ENCODE measurements at places on chromosomes 12 and 14.
A peak's percentile ranks its signal among the peaks of the same experiment; 100 is the strongest.

DNA sequence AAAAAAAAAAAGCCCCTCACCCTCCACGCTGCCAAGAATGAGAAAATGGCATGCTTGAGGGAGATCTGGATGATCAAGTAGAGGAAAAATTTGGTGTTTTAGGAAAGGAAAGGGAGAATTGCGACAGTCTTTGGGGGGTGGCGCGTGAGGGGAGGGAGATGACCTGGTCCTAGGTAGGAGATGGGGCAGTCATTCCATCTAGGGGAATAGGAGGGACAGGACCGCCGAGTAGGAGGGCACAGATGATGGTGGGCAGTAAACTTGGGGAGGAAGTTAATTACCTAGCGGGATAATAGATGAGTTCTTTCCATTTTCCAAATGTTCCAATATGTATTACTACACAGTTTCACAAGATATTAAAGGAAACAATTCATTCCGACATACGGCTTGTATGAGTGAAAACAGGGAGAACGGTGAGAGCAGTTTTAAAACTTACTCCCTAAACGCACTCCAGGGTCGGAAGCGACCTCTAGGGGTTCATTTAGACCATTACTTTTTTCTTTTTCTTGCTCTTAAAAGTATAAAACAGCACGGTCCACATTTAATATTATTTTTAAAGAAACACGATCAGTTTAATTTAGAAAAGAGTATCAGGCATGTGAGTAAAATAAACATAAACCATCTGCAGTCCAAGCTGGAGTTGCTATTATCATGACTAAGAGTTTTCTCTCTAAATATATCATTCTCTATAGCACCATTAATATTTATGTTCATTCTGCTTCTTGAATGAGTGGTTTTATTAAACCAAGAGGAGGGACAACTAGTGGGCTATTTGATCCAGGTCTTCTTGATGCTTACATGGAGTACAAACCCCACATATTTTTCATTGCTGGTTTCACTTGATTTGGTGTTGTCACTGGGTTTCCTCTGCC lies 3.0 kb upstream of the FNTB start:
- peak; percentile 70 for DNase-seq

DNA sequence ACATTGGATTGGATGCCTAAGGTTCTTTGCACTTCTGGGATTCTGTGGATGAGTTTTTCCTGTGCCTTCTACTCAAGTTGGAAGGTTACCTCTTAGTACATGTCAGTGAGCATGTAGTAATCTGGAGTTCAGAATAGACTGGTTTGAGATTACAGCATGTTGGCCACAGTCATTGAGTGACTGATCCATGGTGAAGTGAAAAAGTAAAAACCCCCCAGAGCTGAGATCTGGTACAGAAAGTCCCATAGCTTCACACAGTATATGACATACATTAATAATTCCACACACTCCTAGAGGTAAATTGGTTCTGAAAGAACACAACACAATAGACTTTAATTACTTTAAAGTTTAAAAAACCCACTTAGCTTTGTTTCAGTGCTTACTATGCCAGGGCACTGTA lies 11.9 kb upstream of the CCND2 start:
- no peak for DNase-seq

DNA sequence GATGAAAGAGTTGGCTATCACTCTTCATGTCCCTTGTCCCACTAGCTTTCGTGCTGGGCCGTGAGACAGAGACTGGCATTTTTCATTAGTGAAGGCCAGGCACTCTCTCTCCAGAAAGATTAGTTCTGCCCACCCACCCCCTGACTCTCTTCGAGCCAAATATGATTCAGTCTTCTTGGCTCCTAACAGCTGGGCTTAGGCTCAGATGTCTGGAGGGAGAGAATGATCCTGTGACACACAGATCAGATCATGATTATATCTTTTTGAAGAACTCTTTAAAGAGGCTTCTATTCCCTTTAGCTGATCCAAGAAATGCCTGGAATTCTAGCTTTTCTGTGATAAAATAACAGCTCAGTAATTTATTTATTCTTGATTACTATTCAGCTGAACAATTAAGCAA lies 5.2 kb upstream of the GNG2 start:
- no peak for DNase-seq

DNA sequence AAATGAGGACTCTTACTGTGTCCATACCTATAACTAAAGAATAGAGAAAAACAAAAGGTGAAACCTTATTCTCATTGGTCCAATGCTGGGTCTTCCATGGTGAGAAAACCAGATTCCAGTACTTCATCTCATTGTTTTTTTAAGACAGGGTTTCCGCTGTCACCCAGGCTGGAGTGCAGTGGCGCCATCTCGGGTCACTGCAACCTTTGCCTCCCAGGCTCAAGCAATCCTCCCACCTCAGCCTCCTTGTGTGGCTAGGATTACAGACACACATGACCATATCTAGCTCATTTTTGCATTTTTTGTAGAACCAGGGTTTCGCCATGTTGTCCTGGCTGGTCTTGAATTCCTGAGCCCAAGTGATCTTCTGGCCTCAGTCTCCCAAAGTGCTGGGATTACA lies 13.3 kb downstream of the RBM23 start:
- no peak for DNase-seq

- peak; percentile 45 for DNase-seq
Measured at GRCh38 chr12:1932264-1932777, 13.9 kb upstream of the CACNA2D4 start.

GRCh38 chr14:22155571-22155970 lies 433.5 kb downstream of the DAD1 start:
- DNase-seq, result no peak

DNA sequence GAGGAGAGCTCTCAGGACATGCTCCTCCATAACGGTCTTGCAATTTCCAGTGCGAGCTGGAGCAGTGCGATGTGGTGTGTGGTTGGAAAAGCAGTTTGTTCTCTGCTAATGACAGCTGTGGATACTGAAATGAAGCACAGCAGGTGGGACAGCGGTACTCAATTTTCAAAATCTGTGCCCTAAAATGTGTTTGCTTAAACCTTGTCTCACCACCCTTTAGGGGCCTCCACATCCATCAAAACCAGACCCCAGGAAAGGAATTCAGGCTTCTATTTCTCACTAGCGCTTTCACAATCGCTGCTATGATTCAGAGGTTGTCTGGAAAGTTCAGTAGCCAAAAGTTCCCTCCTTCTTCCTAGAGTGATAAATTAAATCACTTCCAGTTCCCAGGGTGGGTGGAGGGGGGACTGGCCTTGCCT lies 440.8 kb downstream of the EGLN3 start:
- DNase-seq, result no peak

DNA sequence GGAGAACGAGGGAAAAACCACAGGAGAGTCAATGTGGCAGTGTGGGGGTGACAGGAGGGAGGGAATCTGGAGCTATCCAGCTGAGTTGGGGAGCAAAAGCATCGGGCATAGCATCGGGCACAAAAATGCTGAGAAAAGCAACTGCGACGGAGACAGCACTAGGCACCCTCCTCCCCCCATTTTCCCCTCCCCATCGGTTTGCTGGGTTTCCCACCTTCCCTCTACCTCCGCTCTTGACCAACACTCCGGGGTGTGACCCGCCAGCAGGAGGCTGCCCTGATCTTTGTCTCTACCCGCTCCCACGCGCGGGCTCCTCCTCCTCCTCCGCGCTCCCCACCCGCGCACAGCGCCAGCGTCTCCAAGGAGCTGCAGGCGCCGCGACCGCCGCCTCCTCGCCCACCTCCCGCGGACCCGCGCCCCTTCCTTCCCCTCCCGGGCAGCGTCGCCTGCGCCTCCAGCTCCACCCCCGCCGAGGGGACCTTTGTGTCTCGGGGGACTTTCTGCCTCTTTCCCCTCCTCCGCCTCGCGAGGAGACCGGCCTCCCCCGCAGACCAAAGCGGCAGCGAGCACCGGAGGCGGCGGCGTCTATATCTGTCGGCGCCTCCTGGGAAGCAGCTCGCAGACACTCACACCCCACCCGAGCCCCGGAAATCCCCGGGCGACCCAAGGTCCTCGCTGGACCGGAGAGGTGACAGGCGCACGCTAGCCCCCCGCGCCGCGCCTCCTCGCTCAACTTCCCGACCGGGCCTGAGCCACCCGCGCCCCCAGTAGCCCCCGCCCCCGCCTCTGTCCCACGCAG lies 920 bp downstream of the CDK17 start:
- DNase-seq, result peak; percentile 69

DNA sequence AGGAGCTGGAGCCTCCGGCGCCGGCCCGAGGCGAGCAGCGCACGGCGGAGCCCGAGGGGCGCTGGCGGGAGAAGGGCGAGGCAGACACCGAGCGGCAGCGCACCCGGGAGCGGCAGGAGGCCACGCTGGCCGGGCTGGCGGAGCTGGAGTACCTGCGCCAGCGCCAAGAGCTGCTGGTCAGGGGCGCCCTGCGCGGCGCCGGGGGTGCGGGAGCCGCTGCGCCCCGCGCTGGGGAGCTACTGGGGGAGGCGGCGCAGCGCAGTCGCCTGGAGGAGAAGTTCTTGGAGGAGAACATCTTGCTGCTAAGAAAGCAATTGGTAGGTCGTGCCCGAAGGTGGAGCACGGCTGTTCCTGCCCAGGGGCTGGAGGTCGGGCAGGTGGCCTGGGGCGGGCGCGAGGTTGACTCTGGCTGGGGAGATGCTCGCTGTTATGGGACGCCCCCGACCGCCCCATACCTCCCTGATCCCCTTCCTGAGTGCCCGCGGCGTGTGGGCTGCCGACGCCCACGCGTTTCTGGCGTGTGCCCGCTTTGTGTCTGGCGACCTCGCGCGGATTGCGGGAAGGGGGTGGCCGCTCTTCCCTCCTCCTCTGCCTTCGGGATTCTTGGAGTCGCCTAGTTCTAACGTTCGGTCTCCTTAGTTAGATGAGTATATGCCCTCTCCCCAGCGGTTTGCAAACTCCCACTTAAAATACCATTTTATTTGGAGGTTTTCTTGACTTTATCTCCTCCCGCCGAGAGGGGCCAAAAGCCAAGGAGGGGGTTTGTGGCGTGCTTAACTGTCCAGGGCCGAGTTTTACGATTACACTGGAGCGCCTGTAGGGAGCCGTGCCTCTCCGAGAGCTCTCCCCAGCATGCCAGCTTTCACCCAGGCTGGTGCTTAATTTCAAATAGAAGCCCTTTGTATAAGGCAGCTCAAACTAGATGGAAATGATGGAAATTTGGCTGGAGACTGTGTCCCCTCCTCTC lies 752 bp downstream of the DACT1 start:
- DNase-seq, result no peak

DNA sequence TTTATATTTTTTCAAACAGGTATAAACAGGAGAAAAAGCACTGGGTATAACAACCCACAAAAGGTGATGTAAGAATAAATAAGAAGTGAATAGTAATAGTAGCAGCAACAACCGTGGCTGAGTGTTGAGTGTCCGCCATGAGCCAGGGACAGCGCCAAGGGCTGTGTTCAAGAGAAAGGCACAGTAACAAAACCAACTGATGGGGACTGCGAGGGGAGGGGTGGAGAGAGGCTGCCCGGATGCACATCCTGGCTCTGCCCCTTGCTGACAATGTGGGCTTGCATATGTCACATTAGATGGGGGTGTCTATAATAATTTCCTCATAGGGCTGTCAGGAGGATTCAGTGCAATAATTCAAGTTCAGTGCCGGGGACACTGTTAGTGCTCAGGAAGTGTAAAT lies 912.4 kb downstream of the VRK1 start:
- no peak for DNase-seq

DNA sequence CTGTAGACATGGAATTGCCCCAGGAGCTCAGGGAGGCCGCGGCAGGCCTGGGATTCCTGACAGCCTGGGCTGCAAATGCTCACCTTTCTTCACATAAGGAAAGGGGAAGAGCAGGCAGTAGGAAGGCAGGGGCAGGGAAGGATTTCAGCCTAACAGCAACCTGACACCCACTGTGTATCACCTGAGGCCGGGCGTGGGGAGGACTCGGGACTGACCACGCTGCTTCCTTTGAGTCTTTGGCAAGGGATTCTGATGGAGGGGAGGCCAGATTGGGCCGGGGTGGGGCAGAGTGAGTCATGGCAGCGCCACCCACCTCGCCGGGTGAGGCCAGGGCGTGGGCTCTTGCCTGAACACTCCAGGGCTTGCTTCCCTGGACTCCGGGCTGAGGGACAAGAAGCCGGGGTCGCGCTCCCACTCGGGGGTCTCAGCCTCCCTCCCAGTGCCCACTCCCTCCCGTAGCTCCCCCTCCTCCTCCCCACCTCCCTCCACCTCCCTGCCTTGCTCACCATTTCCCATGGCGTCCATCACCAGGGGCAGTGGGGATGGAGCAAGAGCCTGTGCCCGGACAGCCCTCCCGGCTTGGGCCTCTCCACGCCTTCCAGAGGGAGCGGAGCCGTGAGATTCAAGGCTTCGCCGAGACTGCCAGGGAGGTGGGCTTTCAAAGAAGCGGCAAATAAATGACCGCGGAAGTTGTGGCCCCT lies 247.9 kb upstream of the RTL1 start:
- DNase-seq, result no peak

GRCh38 chr12:40225984-40226602 lies 1.3 kb downstream of the LRRK2 start:
- no peak for DNase-seq

GRCh38 chr12:76282744-76283143 lies 65.5 kb downstream of the BBS10 start:
- DNase-seq, result no peak

DNA sequence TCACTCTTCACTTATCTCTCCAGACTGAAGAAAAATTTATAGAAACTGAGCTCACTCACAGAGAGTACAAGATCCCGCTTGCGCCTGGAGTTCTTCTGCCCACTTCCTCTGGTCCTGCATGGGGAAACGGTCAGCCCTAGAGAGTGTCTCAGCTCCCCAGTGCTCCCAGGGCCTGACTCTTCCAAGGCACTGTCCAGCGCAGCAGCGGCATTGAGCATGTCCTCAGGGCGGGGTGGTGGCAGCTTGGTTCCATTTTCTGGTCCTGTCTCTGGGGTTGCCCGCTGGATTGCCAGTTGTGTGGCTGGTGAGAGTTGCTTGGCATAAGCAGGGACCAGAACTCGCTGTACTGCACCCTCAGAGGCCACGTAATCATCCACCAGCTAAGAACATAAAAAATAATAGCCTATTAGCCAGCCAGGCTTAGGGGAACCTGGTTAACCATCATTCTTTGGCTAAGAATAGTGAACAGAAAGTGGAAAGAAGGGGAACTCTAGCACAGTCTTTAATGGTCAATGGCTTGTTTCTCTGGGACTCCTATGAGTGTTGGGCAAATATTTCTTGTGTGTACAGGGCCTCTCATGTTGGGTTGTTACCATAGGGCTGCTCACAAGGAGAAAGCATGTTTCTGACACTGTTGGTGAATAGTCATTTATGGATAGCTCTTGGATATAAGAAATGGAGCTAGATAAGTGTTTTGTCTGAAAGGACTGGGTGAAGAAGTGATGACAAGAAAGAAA lies 13.7 kb upstream of the AJUBA start:
- no peak for DNase-seq

DNA sequence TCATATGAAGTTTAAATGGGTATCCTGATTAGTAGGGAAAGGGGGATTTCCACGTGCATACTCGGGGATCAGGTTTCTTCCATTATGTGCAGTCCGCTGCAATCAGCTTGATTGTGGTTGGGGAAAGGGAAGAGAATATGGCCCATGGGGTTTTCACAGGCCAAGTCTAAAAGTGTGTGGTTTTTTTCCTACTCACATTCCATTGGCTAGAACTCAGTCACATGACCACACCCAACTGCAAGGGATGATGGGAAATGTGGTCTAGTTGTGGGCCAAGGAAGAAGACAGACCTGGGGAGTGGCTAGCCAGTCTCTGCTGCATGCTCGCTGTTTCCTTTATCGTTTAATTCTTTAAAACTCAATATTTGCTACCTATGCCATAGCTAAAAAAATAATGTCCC lies 105.1 kb downstream of the PRIMA1 start:
- DNase-seq, result peak; percentile 17

Measured in hematopoietic multipotent progenitor cell treated with erythropoietin and hydrocortisone succinate and interleukin-3 and kit ligand, for 15 days (in vitro differentiated cells).